ENCODE measurements at places on chromosomes 3 and 15.

- no peak for DNase-seq
These were observed 24.1 kb downstream of the ZNF80 start for GRCh38 chr3:114213292-114213626.

DNA sequence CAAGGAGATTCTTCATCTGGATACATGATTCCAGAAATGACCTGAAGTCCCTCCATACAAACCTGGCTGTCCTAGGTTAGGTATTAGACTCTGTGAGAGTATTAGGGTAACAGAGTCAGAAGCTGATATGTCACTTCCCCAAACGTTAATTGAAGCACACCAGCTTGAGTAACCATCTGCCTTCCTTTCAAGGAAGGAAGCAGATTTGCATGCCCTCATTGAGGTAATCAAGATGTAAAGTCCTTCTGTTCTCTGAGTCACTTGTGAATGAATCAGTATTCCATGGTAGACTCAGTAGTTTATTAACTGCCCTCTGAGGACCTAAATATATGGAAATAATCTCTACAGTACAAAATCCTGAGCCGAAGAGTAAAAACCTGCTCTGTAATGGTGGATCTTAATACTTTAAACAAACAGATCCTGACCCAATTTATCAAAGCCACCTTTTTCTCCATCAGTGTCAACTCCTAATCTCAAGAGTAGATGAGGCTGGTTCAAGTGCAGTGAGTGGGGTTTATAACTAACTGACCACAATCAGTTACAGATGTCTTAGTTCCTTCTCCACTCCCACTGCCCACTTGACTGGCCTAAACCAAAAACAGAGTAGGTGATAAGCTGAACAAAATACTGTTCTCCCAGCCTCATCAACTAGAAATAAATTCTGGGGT lies 246.2 kb upstream of the CHRM5 start:
- no peak for DNase-seq

DNA sequence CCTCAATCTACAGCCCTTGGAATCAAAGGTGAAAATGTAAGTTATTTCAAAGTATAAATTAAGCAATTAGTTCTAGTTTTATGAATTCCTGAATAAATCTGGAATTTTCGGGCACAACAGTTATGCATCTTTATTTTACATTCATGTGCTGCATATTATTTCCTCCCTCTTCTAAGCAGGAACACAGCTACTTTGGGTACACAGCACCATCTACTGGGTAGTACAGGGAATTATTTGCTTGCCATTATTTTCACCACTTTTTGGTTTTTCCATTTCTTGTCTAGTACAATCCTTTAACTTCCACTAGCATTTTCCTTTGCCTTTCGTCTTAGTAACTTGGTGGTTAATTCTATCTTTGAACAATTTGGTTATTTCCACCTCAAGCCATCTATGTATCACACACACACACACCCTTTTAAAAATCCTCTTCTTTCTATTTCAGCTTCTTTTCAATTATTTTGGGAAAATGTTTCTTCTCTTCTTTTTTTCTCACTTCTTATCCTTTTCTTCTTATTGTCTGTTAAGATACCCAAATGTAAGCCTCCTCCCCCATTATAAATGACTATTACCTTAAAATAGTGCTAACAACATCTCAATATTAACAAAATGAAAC lies 451.0 kb downstream of the MFSD1 start:
- no peak for DNase-seq

GRCh38 chr3:196533260-196533681 lies 18.1 kb upstream of the SMCO1 start:
- no peak for DNase-seq

DNA sequence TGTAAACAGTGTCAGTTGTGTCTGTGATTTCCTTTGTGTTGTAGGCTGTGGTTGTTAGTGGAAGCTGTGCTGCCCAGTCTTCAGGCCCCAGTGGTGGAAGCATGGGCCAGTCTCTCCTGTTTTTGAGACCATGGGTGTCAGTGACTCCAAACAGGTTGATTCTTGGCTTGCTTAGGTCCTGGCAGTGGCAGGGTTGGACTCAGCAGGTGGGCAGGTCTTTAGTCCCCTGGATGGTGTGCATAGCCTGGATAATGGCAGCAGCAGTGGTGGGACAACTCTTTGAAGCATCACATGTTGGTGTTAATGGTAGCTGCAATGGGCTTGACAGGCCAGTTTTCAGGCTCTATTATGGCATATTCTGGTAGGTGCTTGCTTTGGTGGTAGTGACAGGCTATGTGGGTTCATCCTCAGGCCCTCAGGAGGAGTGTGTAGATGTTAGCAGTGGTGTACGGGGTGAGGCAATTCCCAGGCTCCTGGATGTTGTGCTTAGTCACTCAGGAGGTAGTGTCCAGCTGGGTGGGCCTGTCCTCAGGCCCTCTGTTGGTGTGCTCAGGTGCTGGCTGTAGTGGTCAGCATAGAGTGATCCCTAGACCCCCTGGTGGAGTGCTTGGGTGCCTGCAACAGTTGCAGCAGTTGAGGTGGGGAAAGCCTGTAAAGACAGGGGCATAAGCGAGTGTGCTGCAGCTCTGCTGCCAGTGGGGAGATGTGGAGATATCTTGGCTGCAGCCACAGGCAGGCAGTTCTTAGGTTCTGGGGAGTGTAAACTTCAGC lies 596.7 kb downstream of the PDCD6IP start:
- no peak for DNase-seq

DNA sequence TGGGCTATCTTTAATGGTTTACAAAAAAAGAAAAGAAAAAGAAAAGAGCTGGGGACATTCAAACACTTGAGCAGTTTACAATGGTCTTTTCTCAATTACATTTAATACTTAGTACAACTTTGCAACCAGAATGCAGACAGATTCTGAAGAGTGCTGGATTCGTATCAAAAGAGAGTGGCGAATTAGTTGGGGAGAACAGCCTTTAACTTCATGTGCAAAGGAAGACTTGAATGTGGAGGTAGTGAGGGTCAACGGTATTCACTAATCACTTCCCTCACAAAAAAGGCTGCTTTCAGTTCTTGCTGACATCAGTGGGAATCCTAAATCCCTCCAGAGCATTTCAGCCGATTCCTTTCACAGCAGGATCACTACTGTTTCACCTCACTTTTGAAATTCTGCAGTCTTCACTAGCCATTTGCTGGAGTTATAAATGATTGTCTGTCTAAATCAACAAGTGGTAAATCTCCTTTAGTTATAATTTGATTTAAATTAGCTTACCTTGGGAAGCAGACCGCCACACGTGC lies 323.0 kb upstream of the SEMA6D start:
- no peak for DNase-seq

GRCh38 chr3:66028457-66028856 lies 10.3 kb downstream of the MAGI1 start:
- DNase-seq, result no peak

DNA sequence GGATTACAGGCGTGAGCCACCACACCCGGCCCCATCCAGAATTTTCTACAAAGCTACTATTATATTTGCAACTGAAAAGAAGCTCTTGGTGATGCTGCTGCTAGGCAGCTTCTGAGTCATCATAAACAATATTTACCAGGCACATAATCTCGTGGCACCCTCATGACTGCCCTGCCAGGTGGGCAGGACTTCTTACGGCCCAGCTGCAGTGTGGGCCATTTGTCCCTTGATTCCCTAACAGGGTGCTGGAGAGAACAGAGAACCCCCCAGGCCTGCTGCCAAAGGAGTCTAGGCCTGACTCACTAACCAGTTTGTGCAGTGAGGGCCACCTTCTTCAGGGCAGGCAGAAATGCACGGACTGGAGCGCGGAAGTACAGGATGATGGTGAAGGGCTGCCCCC lies 4.9 kb downstream of the EPB42 start:
- DNase-seq, result no peak

DNA sequence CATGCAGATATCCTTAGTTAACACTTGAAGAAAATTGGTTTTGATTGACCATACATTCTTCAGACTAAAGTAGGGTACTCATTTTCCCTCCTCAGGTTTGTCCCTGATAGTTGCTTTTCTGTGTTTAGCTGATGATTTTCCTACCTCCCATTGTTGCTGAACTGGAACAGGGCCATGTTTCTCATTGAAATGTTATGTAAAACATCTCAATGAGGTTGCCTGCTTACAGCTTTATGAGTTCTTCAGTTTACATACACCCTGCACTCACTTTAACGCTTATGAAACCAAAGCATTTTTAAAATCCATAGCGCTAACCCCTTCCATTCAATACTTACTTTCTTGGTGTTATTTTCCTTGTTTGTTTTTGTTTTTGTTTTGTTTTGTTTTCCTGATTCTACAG lies 61.9 kb downstream of the HMG20A start:
- no peak for DNase-seq

DNA sequence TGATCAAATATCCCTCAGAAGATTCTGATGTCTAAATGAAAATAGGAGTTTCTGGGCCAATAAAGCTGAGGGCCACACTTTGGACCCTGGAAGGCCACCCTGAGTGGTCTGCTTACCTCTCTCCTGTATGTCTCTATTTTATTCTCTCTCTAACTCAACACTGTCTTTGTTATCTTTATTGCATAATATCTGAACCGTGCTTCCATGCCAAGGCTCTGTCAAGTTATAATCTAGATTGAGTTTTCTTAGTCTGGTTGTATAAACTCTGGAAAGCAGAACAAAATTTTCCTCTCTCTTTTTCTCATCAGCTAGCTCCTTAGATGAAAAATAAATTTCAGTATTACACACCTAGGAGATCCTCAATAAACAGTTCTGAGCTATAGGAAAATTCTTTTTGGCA lies 36.2 kb upstream of the ACTL6A start:
- no peak for DNase-seq
